AG08395 (cell line): ENCODE measurements at places on chromosomes 11 and 22.

DNA sequence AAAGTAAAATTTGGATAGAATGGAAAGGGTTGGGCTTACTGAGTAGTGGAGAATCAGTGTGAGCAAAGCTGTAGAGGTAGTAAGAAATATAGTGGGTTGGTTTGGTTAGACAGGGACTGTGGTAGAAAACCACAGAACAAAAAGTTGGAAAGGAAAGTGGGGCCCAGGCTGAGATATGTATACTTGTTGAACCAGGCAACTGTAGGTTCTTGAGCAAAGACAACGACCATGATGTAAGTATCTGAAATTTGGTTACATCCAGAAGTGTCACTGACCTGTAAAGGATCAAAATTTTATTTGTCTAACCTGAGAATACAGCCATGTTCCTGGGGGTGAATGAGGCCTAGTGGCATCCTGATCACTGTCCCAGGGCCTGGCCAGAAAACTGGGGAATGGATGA, 114.1 kb downstream of the STIM1 start:
- DNase-seq, result no peak

DNA sequence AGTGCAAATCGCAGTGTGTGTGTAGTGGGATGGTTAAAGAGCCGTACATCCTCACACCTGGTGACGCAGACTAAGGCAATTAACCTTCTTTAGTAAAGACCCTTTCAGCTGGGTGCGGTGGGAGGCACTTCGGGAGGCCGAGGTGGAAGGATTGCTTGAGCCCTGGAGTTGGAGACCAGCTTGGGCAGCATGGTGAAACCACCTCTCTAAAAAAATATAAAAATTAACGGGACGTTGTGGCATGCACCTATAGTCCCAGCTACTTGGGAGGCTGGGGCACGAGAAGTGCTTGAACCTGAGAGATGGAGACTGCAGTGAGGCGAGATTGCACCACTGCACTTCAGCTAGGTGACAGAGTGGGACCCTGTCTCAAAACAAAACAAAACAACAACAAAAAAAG, 31.5 kb downstream of the ZBTB16 start:
- DNase-seq, result no peak

DNA sequence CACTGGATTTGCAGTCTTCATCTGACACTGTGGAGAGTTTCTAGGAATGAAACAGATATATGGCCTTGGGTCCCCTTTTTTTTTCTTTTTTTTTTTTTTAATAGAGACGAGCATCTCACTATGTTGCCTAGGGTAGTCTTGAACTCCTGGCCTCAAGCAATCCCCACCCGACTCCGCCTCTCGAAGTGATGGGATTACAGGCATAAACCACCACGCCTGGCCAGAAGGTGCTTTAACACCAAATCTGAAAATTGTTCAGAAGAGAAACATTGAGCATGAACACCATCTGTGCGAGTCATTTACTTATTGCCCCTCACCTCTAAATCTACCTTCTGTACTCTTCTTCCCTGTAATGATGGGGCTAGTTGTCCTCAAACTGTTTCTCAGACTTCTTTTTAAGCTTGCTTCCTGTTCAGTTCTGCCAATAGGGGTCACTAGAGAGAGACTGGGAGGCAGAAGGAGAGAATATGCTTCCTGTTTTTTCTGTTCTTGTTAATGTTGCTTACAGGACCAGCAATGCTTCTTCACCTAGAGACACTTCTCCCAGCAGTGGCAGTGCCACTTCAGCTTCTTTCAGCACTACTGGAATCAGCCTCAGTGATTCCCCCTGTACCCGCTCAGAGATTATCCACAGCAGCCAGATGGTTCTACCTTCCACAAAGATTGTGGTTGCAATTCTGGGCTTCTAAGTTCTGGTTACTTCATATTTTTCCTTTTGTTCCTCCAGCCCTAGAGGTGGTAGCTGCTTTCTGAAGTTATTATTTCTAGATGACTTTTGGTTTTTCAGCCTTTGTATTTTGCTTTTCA, 20.8 kb upstream of the ZBED5 start:
- peak; percentile 62 for DNase-seq

DNA sequence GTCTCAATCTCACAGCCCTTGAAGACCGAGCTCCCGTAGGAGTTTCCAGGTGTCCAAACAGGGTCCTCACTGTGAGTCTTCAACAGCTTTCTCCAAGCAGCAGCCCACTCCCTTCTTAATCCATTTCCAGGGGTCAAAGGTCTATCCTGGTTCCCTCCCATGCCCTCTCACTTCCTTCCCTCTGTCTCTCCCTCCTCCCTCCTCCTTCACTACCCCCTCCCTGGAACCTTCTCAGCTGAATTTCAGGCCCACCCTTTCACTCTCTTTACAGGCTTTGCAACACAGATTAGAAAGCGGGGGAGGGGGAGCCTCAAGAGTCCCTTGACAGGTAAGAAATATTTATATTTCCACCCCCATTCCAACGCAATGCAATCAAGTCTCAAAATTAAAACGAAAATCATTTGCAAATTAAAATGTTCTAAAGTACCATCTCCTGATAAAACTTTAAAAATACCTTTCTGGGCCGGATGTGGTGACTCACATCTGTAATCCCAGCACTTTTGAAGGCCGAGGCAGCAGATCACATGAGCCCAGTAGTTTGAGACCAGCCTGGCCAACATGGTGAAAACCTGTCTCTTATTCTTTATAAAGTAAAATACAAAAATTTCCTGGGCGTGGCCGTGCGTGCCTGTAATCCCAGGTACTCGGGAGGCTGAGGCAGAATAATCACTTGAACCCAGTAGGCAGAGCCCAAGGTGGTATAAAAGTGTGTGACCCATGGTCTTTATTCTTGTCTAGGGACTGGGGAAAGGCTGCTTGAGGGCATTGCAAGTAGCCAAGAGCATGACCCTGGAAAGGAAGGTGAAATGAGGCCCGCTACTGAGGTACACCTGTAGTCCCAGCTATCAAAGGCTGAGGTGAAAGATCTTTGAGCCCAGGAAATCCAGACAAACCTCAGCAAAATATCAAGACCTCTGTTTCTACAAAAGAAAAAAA, 865 bp upstream of the ZNF280A start:
- DNase-seq, result no peak

DNA sequence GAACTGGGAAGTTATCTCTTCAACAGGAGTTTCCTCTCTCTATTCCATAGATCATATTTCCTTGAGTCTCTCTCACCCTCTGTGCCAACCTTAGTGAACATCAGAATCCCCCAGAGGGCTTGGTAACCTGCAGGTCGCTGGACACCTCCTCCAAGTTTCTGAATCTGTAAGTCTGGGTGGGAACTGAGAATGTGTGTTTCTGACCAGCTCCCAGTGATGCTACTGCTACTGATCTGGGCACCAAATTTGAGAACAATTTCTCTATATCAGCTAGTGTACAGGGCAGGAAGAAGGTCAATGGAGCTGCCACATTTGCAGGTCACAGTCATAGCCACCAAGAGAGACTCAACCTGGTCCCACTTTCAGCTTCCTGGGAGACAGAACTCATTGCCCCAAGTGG, 62.9 kb downstream of the RCN1 start:
- no peak for DNase-seq

- DNase-seq, result no peak
These were observed 734 bp downstream of the ZNF280B start for GRCh38 chr22:22507743-22508273.

DNA sequence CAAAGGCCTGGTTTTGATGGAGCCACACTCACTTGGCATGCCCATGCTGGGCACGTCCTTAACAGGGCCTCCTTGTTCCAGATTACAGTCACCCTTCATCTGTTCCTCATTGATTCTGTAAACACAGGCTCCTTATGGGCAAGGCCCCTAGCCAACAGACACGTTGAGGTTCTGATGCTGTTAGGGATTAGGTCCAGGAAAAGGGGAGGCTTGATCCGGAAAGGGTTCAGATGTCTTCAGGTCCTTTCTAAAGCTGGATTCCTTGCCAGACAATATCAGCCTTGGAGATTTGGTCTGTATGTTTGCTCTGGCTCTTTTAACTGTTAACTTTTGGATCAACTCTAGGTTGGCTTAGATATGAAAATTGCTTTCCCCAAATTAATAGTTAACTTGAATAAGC, 46.9 kb upstream of the PRSS23 start:
- DNase-seq, result no peak
